Fibroblast of the aortic adventitia (primary cell): ENCODE measurements at places on chromosomes 6 and 20. TPM values are rescaled to one million over a fixed set of nuclear protein-coding genes. Genes with fewer than 3 reads are reported as not detected.
A peak's percentile ranks its signal among the peaks of the same experiment; 100 is the strongest.

FAM217A gene
- total RNA-seq, result not detected in 2 replicates

IRAK1BP1 gene
- 6.5 and 7.9 TPM in 2 replicates for total RNA-seq

GLP1R gene
- not detected in 2 replicates for total RNA-seq

C20orf144 gene
- 0.16 and 0.18 TPM in 2 replicates for total RNA-seq

SLC2A10 gene
- total RNA-seq, result 37.4 and 43.4 TPM in 2 replicates

WFDC12 gene
- total RNA-seq, result not detected in 2 replicates

C4A gene
- total RNA-seq, result 5.2 and 33.5 TPM in 2 replicates

SRSF6 gene
- total RNA-seq, result 70.8 and 72.0 TPM in 2 replicates

DNA sequence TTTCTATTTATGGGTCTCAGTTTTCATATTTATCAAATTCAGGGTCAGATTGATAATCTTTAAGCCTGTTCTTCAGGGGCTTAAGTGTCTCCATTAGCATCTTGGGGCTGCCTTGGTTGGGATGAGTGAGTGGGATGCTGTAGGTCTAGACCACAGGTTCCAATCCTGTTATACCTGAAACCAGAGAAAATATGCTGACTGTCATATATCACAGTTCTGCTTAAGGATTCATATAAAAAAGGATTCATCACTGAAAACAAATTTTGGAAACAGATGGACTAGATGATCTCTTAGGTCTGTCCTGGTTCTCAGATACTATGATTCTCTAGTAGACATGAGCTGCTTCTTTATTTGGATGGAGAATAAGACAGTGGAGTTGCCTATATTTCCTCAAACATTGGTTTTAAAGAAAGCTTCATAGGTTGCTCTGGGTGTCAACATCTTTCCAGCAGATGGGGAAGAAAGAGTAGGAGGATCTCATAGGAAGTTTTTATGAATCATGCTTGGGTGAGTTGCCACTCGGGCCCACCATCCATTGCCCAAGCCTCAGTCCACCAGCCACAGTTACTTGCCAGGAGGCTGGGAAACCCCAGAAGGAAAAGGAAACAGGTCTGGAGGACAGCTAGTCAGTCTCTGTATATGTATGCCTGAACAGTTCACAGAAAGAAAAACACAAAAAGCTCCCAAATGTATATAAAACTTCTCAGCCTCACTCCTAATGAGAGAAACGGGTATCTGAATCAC lies 42.9 kb upstream of the MAP7 start:
- DNase-seq, result peak; percentile 65

DNA sequence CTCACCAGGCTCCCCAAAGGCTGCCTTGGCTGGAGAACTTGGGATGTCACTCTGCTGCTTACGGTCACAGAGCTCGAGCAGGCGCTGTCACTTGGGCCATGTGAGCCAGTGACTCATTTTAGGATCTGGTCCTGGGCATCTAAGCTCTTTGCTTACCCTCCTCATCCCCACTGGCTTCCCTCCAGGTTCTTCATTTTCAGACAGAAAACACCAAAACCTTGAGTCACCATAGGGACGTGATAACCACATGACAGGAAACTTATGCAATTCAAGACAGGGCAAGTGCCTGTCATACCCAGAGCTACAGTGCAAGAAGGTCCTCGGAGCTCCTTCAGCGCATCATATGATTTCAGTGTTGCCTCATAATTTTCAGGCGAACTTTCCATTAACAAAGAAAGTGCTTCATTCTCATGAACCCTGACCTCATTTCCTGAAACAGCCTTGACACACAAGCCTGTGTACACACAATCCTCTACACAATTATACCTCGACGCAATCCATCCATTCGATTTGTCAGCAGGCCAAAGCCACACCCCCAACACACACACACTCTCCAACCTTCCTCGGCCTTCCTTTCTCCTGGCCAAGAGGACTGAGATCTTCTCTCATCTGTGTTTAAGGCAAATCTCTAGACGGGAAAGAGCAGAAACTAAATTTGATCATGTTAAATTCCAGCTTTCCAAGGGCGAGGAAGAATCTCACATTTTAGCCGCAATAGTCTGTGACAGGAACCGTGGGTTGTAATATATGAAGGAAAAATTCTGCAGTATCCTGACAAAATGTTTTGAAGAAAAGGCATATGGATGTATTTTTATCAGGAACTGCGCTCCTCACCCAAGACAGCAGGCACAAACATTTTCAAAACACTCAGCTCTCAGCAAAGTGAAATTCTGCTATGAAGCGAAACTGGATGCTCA lies 25.3 kb downstream of the TBC1D7 start:
- peak; percentile 95 for DNase-seq

- DNase-seq, result no peak
These were observed 71.3 kb downstream of the ARHGAP18 start for GRCh38 chr6:129638686-129639085.

GRCh38 chr6:158164579-158165170 lies 3.4 kb downstream of the SERAC1 start:
- DNase-seq, result no peak

DNA sequence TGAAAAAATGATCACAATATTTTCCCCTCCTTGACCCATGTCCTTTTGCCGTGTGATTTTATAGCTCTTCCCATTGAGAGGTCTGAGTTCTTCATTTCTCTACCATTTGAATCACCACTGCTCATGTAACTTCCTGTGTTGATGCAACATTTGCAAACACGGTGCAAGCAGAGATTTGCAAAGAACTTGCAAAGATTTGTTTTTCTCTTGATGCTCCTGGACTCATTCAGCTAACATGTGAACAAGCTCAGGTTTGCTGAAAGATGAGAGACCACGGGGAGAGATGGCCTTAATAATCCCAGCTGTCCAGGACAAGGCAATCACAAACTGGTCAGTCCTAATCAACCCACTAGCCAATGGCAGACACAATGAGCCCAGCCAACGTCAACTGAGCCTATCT lies 8.6 kb downstream of the VNN2 start:
- DNase-seq, result peak; percentile 47

GRCh38 chr6:120965814-120966213 lies 368.5 kb downstream of the TBC1D32 start:
- DNase-seq, result no peak

DNA sequence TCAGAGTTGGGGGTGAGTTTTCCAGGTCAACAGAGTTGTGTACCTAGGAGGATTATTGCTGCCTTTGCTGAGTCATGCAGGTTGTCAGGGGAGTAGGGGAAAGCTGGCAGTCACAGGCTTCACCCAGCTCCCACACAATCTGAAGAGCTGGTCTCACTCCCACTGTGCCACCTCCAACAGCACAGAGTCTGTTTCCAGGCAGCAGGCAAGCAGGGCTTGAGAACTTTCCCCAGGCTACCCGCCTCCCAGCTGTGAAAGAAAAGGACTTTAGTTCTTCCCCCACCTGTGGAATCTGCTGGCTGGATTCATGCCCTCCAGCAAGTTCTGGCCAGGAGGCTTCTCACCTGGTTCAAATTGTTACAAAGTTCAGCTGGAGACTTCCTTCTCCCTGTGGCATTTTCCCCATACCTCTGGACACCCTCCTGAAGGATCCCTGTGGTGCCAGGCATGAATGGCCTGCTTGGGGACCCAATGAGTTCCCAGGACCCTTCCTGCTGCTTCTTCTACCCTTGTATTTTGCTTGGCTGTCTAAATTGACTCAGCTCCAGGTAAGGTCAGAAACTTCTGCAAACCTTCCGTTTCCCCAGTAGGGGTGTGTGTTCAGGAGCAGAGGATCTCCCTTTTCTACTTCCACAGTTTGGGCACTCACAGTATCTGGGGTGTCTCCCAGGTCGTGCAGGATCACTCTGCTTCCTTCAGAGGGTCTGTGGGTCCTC lies 378.1 kb upstream of the MAN1A1 start:
- no peak for DNase-seq

GRCh38 chr20:60332523-60332922 lies 374.3 kb downstream of the CDH26 start:
- DNase-seq, result no peak

DNA sequence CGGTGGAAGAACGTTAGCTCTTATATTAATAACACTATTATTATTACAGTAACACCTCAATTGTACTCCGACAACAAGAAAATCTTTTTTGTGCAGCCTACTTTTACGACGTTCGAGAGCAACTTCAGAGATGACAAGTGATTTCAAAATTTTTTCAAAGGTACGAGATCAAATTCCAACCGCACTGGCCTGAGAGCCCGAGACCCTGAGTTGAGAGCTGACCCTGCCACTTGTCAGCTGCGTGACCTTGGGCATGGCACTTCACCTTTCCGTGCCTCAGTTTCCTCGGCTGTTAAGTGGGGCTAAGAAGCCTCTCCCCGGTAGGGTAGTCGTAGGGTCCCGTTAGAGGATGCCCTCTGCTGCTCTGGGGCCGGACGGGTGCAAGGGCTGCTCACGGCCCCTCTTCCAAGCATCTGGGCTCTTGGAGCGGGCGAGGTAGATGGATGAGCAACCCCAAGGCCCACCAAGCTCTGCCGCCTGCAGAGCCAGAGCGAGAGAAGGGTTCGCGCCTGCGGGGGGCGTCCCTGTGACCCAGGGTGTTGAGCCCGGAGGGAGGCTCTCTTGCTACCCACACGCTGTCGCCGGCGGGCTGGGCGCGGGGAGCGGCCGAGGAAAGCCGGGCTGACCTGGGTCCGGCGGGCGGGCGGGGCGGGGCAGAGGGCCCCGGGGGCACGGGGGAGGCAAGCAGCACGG lies 510 bp downstream of the NDRG3 start:
- peak; percentile 22 for DNase-seq

DNA sequence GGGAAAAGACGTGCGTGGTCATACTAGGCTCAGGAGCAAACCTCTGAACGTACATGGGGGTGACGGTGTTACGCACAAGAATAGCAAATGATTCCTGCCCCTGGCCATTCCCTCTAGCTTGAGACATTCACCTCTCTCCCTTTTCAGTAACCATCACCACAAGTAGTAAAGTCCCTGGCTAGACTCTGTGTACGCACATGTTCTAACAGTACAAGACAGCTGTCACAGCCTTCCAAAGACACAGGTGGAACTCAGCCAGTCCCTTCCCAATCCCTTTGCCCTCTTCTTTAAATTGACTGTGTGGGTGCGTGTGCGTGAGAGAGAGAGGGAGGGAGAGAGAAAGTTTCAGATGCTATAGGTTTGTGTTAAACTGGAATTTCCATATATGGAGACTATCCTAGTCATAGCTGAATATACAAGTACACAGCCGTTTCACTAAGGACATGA lies 67.3 kb downstream of the LY86 start:
- DNase-seq, result no peak

- no peak for DNase-seq
These were observed 3.0 kb downstream of the WFDC5 start for GRCh38 chr20:45111799-45112471.
